CD8-positive, alpha-beta memory T cell (primary cell): ENCODE measurements at places on chromosomes 1 and 21. TPM values are rescaled to one million over a fixed set of nuclear protein-coding genes. Genes with fewer than 3 reads are reported as not detected.

Gene RUNX1
- 40.3 TPM for total RNA-seq

Gene NUF2
- total RNA-seq, result 26.1 TPM

Gene APOBEC4
- total RNA-seq, result not detected

Gene AMIGO1
- total RNA-seq, result 4.0 TPM

Gene CR1L
- total RNA-seq, result not detected

Gene CYYR1
- not detected for total RNA-seq

Gene RCSD1
- 47.9 TPM for total RNA-seq
